ENCODE measurements at places on chromosomes 13 and 19.
A peak's percentile ranks its signal among the peaks of the same experiment; 100 is the strongest.

- no peak for DNase-seq
Observed at GRCh38 chr13:40420160-40420740, 246.2 kb downstream of the FOXO1 start.

DNA sequence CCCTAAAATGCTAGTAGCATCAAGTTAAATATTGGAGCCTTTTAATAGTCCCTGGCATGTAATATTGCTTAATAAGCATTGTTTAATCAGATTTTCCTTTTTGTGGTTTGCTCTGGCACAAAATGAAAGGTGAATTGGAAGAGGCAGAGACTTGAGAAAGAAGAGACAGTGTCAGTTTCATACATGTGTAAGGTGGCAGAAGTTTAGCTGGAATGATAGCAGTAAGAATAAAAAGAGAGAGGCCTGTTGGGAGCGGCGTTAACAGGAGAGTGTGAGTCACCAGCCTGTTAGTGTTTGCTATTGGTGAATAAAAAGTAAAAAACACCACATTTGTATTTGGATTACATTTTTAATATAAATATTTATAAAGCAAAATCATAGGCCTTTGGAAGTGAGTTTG is 145.3 kb downstream of the PDS5B start:
- DNase-seq = peak; percentile 5

DNA sequence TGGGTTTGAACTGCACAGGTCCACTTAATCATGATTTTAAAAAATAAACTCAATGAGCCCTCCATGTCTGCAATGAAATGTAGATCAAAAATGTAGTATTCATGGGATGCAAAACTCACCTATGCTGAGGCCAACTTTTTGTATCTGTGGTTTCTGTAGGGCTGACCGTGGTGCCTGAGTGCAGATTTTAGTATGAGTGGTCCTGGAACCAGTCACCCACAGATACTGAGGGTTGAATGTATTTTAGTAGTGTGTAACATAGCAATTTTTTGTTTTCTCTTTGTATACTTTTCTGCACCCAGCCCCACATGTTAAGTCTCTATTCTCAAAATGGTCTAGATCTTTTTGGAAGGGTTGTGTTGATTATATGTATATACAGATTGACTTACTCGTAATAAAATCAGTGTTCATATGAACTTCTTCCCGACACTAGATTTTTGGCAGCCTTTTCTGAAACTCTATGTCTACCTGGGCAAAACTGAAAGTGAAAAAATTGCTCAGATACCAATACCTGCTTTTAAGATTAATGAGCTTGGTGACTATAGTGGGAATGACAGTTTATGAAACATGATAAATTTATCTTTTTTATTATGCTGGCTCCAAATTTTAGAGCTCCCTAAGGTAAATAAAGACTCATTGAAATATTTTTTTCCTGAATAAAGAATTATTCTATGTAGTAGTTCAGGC is 51.6 kb downstream of the DNAJC15 start:
- DNase-seq = no peak

DNA sequence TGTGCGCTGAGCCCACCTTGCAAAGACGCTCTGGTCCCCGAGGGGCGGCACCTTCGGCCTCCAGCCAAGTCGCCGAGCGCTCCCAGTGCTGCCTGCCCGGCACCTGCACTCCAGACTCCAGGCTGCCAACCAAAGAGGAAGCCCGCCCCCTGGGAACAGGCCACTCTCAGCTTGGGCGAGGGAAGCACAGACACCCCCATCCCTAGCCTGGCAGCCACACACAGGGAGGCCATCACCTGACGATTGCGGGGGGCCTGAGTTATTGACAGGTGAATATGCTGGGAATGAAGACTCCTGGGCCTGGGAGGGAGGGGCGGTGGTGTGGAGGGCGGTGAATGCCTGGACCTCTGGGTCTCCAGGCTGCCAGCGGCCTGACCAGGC is 10.3 kb upstream of the ZNF492 start:
- DNase-seq = no peak

DNA sequence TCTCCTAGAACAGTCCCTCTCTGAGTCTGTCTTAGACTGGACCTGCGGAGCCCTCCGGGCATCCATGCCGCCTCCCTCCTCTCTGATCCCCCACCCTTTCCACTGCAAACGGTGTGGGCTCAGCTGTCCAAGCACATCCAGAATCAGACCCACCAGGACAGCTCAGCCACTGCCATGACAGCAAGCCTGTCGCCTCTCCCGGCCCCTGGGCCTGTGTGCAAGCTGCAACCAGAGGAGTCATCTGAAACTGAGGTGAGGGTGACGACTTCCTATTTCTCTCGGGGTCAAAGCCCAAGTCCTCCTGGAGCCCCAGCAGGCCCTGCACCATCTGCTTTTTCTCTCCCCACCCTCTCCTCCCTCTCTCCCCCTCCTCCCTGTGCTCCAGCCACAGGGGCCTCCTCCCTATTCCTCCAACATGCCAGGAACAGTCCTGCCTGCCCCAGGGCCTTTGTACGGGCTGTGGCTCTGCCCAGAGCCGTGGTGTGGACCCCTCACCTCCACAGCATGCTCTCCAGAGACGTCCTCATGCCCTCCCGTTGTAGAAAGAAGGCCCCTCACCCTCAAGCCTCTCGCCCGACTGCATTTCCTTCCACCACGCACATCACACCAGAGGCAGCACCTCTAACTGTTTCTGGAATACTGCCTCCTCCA is 23.5 kb upstream of the MYDGF start:
- DNase-seq = no peak

DNA sequence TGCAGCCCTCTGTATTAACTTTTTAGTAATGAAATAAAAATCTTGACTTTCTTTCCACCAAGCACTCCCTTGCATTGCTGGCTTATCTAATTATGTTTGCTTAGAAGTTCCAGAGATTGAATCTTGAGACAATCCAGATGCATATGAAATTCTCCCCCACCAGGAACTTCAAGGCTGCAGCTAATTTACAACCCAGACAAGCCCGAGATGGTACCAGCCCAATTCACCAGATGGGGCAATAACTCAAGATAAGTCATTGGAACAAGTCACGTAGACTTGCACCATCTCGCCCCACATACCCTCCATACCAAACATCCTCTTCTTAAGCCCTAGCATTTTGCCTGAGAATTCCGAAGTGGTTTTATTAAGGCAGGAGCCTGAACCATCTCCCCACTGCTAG is 29.0 kb downstream of the UTP14C start:
- no peak for DNase-seq

DNA sequence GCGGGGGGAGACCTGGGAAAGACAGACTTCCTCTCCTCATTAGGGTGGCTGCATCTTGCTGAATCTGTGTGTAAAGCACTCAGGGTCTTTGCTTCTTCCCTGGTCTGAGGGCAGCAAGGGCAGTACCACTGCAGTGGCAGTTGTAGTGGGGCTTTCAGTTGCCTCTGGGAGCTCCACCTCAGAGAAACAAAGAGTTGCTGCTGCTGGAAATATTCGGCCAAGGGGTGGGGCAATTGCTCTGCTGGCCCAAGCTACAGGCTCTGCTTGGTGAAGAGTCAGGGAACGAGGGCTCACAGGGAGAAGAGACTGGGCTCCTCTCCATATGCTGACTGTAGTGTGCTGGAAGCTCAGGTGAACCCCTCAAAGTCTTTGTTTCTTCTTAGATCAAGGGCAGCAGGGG is 52.5 kb downstream of the POSTN start:
- no peak for DNase-seq

DNA sequence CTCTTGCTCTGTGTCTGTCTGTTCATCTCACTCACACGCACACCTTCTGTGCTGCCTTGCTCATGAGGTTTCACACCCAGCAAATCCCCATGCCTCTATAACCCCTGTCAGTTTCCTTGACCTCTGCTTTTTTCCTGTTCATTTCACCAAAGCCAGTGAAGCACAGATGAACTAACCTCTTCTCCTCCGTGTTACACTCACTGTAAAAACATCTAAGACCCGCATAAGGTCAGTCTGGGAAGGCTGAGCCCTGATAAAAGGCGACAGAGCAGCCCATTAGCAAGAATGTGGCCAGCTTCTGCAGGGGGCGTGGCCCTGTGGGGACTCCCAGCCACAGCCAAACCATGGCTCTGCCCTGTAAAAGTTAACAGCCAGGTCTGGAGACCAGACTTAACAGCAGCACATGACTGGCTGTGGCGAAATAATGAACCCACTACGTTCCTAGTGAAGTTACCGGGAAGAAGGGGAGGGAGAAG is 42.8 kb upstream of the NPAS1 start:
- no peak for DNase-seq

DNA sequence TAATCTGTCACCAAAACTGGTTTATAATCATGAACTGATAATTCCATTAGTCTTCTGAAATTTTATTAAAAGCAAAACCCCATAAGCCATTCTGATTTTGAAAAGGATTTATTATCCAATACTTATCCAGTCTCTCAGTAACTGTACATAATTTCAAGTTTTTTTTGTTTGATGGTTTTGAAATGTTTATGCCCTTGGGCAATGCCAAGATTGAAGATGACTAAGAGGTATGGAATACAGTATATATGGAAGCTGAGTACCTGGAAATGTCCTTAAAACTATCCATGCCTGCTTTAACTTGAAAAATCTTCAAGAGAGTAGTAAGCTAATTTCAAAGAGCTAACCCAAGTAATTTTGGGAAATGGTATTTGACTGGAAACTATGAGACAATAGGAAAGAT is 1.8 kb upstream of the NEK5 start:
- DNase-seq = no peak

DNA sequence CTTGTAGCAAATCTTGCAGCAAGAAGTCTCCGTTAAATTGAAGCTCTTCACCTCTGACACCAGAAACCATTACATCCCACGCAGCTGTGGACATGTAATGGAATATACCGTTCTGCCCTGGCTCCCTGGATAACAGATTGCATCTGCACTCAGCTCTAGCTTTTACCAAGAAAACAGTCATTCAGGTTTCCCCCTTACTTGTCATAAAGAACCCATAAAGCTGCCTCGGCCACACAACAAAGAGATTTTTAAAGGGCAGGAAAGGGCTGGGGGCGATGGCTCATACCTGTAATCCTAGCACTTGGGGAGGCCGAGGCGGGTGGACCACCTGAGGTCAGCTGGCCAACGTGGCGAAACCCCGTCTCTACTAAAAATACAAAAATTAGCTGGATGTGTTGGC is 127.6 kb upstream of the RFC3 start:
- DNase-seq = no peak

- no peak for DNase-seq
Observed at GRCh38 chr19:30336290-30336689, 35.9 kb upstream of the ZNF536 start.

GRCh38 chr13:106996867-106997618 is 429.1 kb upstream of the ARGLU1 start:
- DNase-seq = no peak

All from stimulated activated CD4-positive, alpha-beta T cell treated with anti-CD3 and anti-CD28 coated beads, Interleukin-12 subunit alpha, Interleukin-12 subunit beta, amount 100 ng/mL, for 24 hours (primary cell).